ENCODE measurements at places on chromosomes 1 and 21.
A peak's percentile ranks its signal among the peaks of the same experiment; 100 is the strongest.

- no peak for DNase-seq
Measured at GRCh38 chr1:3749512-3749911, 2.7 kb upstream of the CCDC27 start.

DNA sequence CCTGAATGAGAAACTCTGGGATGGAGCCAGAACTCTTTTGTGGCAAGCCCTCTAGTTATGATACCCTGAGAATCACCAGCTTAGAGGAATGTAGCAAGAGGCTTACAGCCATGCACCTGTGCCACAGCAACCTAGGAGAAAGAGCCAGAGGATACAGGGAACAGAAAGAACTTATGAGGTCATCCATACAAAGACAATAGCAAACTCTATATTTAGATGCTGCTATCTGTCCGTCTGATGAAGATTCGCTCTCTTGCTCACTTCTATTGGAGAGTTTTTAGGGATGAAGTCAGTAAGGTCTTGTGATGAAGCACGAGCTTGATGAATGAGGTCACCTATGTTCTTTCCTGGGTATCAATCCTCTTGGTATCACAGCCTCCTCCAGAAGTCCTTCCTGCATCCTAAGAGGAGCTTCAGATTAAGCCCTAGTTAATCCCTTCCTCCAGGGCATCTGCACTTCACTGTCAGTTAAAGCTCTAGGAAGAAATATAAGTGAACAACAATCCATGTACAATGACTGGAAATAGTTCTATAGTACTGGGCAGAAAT, 185.6 kb downstream of the DAB1 start:
- no peak for DNase-seq

- no peak for DNase-seq
Measured at GRCh38 chr1:214220891-214221290, 60.1 kb upstream of the SMYD2 start.

DNA sequence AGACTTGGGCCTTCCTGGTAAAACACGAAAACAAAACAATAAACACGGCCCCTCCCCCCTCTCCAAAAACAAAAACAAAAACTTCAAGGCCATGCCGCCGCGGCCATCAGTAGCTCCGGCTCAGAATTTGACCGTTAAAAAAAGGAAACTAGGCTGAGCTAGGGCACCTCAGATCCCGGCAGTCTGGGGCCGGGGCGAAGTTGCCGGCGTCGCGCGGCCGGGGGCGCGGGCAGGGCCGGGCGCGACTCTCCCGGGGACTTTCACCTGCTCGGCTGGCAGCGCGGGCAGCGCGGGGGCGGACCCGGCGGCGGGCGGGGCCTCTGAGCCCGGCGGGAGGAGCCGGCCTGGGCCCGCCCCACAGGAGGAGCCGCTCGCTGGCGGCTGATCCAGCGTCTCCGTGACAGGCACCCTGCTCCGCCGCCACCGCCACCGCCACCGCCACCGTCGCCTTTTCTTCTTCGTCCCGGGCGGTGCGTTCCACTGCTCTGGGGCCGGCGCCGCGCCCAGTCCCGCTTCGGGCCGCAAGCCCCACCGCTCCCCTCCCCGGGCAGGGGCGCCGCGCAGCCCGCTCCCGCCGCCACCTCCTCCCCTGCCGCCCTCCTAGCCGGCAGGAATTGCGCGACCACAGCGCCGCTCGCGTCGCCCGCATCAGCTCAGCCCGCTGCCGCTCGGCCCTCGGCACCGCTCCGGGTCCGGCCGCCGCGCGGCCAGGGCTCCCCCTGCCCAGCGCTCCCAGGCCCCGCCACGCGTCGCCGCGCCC, at the start of gene NOS1AP:
Gene NOS1AP, plus strand, starts transcription at position 358 of the 760 bp plus-strand sequence. CDS start 487 bp downstream, outside the sequence.
- peak; percentile 91 for DNase-seq

DNA sequence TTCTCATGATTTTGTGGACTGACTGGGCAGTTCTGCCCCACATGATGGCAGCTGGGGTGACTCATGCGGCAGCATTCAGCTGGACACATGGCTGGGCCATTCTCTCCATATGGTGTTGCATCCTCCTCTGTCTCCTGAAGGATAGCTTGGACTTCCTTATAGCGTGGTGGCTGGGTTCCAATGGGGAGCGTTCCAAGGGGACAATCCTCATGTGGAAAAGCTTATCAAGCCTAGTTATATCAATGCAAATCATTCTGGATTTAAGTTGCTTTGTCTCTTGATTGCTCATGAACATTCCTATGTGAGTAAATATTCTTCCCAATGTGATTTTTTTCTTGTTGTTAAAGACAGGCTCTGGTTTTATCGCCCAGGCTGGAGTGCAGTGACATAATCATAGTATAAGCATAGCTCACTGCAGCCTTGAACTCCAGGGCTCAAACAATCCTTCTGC, 13.2 kb upstream of the SLC2A1 start:
- no peak for DNase-seq

DNA sequence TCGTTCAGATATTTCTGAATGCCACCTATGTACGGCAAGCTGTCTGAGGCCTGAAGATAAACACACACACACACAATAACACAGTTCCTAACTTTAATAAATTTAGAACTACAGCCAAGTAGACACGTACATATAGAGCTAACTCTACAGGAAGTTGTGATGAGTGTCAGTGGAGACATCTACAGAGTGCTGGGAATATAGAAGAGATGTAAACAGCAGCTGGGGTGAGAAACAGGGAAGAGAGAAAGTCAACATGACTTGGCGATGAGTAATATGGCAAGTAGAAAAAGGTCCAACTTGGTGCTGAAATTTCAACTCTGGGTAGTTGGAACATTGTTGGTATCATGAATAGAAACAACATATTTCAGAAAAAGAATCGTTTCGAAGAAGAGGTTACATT, 206.5 kb downstream of the ZP4 start:
- no peak for DNase-seq

DNA sequence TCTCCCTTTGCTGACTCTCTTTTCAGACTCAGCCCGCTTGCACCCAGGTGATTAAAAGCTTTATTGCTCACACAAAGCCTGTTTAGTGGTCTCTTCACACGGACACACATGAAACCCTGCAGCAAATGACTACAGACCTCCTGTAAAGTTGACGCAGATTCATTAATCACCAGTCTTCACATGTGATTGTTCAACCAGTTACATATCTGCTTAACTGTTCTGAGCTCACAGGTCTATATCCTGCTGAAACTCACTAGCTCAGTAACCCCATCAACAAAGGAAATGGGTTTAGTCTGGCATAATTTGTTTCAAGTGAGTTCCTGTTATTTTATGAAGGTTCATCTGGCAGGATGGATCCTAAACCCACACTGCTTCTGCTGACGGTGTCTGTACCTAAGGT, 68.4 kb upstream of the GJA8 start:
- no peak for DNase-seq

- DNase-seq, result no peak
Measured at GRCh38 chr1:234206651-234207284, 166.5 kb upstream of the COA6 start.

- DNase-seq, result no peak
Measured at GRCh38 chr1:180253585-180254495, 23.8 kb downstream of the LHX4 start.

- DNase-seq, result no peak
Measured at GRCh38 chr1:43058545-43059360, 100.1 kb upstream of the SLC2A1 start.

DNA sequence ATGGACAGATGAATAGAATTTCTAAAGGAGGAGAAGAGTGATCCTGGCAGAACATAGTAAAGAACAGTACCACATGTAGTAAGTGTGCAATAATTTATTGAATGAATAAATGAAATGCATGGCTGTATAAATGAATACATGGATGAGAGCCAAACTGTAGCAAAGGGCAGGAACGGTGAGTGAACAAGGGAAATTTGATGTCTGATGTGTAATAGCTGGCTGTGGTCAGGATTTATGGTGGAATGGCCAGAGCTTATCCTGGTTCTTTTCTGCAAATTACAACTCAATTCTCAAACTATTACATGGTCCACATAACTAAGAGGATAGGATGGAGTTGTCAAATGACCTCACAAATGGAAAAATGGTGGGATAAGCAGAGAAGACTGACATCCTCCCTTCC, 43.2 kb upstream of the ARHGAP29 start:
- no peak for DNase-seq

GRCh38 chr1:210311726-210312493, 16.8 kb upstream of the HHAT start:
- no peak for DNase-seq
